Stimulated activated CD4-positive, alpha-beta T cell treated with anti-CD3 and anti-CD28 coated beads, TNF-alpha, amount 100 ng/mL, for 48 hours (primary cell): ENCODE measurements at places on chromosomes 5 and 9.

DNA sequence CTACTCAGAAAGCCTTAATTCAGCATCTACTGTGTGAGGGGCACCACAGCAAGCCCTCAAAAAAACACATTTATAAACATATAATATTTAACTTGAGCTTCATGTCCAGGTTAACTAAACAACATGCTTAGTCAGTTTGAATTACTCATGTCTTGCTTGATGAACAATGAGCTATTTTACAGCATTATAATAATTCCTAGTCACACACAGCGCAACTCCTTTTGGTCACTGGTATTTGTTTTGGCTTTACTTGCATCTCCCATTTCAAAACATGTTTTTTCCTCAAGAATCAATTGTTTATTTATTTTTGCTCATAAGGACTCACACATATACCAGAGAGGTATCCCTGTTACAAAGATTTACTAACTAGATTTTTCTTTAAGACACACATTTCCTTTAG is 616.7 kb upstream of the DAB2 start:
- DNase-seq: no peak

- DNase-seq: no peak
These were observed 154.4 kb upstream of the ZNF462 start for GRCh38 chr9:106708475-106709146.

DNA sequence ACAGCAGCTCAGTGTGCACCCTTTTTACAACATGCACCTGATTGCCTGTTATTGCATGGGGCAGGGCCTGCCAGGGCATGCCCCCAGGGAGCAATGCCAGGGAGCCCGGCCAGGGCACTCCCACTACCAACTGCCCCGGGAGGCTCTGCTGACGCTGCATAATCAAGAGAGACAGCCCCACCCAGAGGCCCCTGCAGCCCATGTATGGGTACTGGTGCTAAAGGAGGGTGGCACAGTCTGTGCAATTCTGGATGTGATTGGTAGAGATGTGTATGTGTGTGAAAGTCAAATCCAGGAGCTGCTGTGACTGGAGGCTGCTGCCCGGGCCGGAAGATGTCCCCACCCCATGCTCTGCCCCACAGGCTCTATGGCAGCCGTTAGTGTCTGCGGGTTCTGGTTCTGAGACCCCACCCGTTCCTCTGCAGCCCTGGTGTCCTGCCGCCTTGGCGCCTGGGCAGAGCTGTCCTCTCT is 3.9 kb upstream of the NEURL1B start:
- no peak for DNase-seq

DNA sequence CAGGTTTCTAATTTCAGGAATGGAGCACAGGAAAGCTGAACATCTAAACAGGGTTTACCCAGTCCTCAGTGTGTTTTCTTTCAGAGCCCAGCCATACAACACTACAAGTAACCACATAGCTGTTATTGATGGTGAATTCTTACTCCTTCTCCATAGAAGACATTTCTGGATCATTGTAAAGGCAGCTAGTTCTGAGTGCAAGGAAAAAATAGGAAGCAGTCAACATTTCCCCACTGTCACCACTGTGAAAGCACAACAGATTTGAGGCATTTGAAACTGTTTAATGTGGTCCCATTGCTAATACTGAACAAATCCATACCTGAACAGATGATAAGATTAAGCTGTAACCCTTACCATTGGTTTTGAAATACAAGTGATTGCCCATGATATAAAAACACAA is 145.0 kb upstream of the PCA3 start:
- no peak for DNase-seq

DNA sequence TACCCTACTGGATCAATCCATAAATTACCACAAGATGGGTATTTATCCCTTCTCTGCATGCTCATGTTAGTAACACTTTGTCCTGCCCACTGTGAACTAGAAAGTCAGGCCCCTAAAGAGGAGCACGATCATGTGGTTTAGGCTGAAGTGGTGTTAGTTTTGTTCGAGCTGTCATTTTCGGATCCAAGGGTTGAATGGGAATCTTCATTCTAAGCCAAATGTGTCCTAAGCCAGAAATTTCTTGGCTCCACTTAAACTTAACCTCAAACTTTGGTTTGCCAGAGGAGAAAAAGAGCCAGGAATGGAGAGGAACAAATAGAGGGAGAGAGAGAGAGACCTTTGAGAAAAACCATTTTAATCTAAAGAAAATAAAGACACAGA is 837.7 kb upstream of the ZNF608 start:
- no peak for DNase-seq

DNA sequence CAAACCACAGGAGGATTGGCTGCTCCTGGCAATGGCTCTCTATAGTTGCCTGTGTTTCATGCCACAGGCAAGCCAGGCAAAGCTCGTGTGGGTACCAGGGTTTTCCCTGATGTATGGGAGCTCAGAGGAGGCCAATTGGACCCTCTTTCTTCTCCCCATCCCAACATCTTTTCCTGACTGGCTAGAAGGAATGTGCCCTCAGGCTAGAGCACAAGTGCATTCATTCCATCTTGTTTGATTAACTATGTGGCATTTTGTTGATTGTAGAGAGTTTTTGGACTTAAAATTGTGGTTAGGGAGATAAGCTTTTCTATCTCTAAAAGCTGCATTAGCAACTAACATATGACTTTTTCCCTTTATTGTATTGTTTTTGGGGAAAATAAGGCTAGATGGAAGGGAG is 561.3 kb downstream of the PSAT1 start:
- no peak for DNase-seq

- no peak for DNase-seq
These were observed 34.8 kb downstream of the OLFM1 start for GRCh38 chr9:135122316-135122715.

GRCh38 chr5:163893281-163893680 is 387.9 kb downstream of the MAT2B start:
- no peak for DNase-seq

DNA sequence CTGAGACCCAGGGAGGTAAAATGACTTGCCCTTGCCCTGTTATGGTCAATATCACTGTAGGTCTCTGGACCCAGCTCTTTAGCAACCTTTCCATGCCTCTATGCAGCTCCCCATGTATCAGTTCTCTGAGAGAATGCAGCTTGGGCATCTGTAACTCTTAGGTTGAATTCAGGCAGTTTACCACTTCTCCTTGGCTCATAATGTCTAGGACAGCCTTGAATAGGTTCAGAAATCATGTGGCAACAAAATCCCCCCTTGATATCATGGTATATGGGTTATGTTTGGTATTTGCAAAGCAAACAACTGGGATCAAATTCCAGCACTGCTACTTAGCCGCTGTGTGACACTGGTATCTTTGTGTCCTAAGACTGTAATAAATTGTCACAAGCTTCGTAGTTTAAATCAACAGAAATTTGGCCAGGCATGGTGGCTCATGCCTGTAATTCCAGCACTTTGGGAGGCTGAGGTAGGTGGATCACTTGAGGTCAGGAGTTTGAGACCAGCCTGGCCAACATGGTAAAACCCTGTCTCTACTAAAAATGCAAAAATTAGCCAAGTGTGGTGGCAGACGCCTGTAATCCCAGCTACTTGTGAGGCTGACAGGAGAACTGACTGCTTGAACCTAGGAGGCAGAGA is 10.7 kb upstream of the SUB1 start:
- no peak for DNase-seq

- no peak for DNase-seq
These were observed 163.9 kb downstream of the ARHGEF28 start for GRCh38 chr5:73789851-73790281.

DNA sequence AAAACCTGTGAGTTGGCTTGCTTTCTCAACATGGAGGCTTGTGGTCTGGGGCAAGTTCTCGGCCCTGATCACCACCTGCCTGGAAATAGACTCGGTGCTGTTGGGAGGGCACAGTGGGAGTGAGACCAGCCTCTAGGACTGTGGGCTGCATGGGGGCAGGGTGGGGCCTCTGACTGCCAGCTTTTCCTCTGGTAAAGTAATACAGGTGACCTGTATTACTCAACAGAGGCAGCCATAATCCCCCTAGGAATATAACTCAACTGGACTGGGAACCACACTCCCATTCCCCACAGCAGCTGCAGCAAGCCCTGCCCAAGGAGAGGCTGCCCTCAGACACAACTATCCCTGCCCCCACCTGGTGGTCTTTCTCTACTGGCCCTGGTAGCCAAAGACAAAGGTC is 72.8 kb downstream of the C9orf153 start:
- DNase-seq: no peak

DNA sequence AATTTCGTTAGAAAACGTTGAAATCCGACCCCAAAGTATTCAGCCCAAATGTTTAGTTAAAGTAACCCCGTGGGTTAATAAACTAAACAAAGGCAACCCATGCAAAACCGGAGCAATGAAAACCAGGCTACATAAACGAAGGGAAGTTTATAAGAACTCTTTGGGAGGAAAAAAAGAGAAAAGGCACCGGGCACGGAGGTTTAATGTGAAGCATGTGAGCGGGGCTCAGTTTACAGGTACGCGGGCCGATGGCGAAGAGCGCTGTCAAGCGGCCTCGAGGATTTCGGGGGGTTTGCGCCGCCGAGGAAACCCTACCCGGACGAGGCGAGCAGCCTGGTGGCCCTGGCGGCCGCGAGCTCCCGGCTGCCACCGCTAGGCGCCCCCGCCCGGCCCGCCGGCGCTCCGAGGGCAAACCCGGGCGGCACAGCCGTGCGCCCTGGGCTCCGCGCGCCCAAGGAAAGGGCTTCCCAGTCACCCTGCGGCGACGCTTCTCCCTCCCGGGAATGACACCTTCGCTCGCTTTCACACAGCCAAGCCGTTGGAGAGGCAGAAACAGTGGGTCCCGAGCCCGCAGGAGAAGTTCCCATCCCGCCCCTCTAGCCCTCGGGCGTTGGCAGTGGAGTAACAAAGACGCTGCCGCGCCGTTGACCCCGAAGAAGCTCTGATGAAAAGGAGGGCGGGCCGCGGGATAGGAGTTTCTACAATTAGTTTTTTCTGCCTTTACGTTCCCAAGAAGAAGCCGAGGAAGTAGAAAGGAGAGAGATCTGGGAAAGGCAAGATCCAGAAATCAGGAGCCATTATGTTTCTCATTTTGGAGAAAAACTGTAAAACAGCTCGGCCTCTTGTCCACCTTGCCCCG is 126.0 kb downstream of the TMEM174 start:
- no peak for DNase-seq

- no peak for DNase-seq
These were observed 128.3 kb upstream of the C9orf72 start for GRCh38 chr9:27701587-27701986.

DNA sequence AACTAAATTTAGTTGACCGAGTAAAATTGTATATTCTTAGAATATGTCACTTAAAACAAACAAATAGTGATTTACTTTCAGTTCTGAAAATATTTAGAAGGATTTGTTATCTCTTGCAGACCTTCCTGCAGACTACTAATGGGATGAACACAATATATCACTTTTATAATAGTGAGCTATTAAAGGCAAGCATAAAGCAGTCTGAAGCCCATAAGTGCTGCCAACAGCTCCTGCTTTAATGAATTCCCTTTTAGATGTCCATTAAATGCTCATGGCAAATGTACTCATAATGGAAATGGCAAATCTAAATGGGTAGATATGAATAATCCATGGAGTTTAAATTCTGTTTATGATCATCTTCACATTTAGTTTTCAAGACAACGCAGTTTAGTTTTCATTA is 170.2 kb downstream of the RANBP17 start:
- DNase-seq: no peak

GRCh38 chr5:6722015-6722414 is 8.8 kb downstream of the TENT4A start:
- no peak for DNase-seq

DNA sequence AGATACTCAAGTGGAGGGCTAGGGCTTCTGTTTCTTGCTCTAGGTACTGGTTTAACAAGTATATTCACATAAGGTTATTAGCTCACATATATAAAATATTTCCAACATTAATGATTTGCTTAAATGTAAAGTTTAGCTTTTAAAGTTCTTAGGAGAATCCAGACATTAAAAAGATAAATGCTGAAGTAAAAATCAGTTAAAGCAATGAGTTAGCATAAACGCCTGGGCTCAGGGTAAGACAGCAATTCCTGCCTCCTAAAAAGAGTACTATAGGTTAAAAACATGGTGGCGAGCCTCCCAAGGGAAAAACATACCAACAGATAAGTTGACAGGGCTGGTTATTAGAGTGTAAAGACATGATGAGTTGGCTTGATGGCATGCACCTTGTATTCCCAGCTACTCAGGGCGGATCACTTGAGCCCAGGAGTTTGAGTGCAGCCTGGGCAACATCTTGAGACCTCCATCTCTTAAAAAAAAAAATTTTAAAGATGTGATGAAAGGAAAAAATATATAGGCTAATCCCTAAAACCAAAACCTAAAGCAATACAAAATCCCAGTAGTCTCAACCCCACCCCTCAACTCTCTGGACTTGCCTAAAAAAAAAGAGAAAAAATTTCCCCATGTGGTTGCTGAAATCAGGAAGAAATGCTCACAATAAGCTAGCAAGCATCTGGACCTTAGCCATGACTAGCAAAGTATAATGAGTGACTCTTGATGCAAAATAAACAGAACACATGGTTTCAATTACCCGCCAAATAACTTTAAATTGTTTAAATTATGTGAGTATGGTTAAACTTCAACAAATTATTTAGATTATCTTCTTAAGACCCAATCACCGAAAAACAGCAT is 3.6 kb downstream of the GOLPH3 start:
- no peak for DNase-seq

- no peak for DNase-seq
These were observed 297.6 kb downstream of the MAN2A1 start for GRCh38 chr5:109987355-109987754.

DNA sequence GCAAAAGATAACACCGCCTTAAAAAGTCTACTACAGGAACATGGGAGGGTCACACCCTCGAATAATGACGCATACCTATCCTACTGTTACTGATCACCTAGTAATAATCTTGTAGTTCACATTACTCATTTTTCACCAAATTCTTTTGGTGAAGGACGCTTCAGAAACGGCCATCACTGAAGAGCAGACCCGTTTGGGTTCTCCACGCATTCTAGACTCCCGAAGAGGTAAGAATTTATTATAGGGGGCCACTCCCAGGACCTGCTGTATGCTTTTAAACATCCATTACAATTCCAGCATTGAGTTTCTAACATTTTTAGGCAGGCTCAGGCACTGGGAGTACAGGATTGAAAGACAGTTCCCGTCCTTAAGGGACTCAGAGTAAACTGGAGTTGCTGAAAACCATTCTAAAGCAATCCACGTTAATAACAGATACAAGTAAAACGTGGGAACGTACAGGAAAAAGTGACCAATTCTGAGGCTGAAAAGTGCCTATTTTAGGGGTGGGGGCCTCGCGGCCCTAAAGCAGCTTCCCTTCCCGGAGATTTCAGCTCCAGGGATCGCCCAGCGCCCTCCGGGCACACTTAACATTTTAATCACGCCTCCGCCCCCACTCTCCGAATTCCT is at the start of gene FER:
FER (plus strand) TSS at position 124 of the 627 bp plus-strand sequence. CDS start 50,286 bp downstream, outside the sequence.
- peak; percentile 8 for DNase-seq

- no peak for DNase-seq
These were observed 24.6 kb upstream of the JADE2 start for GRCh38 chr5:134500699-134501430.

DNA sequence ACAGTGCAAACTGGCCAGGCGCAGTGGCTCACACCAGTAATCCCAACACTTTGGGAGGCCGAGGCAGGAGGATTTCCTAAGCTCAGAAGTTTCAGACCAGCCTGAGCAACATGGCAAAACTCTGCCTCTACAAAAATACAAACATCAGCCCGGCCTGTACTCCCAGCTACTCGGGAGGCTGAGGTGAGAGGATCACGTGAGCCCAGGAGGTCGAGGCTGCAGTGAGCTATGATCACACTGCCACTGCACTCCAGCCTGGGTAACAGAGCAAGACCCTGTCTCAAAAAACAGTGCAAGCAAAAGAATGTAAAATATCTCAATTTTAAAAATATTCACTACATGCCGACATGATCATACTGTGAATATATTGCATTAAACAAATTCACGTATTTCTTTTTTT is 50.7 kb upstream of the FUBP3 start:
- no peak for DNase-seq
